ENCODE measurements at places on chromosomes 2 and 18.

GRCh38 chr2:88739985-88740600 lies 48.6 kb downstream of the RPIA start:
- peak; percentile 67 for DNase-seq

DNA sequence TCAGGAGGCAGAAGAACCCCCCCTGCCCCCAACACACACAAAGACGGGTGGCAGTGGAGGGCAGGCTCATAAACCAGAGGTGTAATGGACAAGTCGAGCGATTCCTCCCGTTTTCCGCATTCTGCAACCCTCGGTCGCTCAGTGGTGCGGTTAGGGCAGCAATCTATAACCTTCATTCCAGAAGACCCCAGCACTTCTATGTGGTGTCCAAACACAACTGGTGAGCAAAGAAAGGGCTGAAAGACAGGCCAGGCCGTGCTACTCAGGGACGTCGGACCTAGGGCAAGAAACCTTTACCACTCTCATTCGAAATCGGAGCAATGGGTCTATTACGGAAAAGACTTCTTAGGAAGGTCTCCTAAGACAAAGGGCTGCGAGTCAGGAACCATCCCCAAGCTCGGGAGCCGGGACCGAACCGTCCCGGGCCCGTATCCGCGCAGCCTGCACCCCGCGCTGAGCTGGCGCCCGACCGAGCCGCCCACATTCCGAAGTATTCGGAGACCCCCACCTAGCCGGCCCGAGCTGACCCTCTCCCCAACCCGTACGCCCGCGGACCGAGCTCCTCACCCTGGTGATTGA lies 568 bp downstream of the ARL5A start:
- no peak for DNase-seq

DNA sequence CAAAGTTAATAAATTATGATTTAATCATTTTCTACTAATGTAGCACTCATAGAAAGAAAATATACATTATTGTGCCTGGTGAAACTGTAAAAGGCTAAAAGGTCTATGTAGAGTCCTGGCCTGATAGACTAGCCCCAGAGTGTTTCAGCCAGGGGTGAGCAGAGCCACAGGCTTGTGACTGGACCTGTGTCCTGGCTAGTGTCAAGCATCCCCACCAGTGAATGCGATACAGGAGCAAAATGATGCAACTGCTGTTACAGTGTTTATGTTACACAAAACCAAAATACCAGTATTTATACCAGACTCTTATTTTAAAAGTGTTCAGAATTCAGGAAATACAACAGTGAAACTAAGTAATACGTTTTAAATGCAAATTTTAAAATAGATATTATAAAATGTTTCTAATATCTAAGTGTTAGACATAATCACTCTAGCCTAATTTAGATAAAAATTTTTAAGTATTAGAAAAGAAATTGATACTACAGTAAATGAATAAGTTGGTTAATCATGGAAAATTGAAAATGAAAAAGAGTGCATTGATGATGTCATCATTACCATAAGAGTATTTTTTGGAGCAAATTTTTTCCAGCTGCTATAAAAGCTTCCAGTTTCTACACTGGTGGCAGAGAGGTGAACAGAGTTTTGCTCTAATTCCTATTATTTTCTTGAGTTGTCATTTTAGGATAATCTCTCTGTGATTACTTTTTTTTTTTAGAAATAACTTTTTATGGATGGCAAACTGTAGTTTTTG lies 6.2 kb upstream of the TSPYL6 start:
- DNase-seq: no peak

DNA sequence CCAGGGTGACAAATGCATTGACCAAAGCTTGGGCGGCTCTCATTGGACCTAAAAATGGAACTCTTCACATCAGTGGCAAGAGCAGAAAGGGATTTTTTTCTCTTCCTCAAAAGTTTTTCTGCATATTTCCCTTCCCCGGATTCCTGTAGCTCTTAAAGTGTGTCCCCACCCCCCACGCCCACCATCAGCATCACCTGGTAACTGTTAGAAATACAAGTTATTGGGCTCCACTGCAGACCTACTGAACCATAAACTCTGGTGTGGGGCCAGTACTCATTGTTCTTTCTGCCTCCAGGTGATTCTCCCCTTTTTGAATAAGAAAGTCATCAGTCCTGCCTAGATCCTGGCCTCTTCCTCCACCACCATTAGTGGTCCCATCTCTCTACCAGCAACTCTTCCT lies 1.3 kb upstream of the MYO5B start:
- no peak for DNase-seq

DNA sequence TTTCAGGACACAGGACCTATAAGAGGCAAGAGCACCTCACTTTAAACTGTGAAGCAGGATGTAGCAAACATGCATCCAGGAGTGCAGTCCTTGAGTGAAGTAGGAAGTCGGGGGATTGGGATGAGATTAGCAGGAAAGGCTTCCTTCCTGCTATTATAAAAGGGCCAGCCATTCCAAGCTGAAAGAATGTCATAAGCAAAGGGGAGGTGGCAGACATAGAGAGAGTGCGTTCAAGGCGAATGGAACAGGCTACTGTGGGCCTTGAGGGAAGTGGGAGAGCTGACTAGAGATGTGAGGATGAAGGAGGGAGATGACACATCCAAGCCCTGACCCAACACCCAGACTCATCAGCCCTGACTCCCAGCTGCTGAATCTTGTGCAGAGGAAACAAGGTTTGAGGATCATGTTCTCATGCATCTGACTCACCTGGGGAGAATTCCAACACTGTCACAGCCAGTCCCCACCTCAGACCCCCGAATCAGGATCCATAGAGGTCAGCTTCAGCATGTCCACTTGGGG lies 63.9 kb downstream of the GYPC start:
- DNase-seq: no peak

DNA sequence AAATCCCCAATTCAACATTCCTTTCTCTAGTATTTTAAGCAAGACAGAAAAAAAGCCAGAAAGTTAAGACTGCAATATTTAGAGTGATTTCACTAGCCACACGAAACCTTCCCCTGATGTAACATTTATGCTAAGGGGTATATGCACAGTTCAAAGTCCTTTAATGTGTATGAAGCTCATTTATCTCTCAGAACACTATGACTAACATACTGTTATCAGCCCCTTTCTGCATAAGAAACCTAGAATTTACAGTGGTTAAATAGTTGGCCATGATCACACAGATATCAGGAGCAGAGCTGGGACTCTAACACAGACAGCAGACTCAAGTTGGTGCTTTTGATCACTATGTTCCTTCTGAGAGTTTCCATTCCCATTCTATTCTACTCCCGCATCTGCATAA lies 185.5 kb downstream of the CDH2 start:
- no peak for DNase-seq

GRCh38 chr2:195697681-195698220 lies 40.7 kb downstream of the SLC39A10 start:
- DNase-seq: no peak

GRCh38 chr18:59101830-59102414 lies 37.8 kb upstream of the SEC11C start:
- no peak for DNase-seq

- DNase-seq: no peak
These were observed 129.2 kb downstream of the MTX2 start for GRCh38 chr2:176398243-176399073.

GRCh38 chr18:31598021-31598805 lies 6.5 kb downstream of the TTR start:
- no peak for DNase-seq

DNA sequence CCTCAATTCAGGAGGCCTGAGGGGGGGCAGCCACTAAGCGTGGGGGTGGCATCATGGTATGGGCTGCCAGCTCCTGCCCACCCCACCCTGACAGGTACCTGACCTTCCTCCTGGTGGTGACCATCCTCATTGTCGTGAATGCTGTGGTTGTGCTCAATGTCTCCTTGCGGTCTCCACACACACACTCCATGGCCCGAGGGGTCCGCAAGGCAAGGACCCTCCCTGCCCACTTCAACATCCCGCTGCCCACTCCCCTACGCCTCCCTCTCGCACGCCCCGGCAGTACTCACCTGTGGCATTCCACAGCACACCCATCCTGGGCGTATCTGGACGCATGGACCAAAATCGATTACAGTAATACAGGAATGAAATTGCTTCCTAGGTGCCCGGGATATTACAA lies 4.0 kb downstream of the CHRNG start:
- DNase-seq: no peak

GRCh38 chr2:187075199-187075635 lies 226.2 kb upstream of the ZSWIM2 start:
- no peak for DNase-seq

- DNase-seq: no peak
These were observed 12.4 kb upstream of the SCG2 start for GRCh38 chr2:223614534-223614933.

DNA sequence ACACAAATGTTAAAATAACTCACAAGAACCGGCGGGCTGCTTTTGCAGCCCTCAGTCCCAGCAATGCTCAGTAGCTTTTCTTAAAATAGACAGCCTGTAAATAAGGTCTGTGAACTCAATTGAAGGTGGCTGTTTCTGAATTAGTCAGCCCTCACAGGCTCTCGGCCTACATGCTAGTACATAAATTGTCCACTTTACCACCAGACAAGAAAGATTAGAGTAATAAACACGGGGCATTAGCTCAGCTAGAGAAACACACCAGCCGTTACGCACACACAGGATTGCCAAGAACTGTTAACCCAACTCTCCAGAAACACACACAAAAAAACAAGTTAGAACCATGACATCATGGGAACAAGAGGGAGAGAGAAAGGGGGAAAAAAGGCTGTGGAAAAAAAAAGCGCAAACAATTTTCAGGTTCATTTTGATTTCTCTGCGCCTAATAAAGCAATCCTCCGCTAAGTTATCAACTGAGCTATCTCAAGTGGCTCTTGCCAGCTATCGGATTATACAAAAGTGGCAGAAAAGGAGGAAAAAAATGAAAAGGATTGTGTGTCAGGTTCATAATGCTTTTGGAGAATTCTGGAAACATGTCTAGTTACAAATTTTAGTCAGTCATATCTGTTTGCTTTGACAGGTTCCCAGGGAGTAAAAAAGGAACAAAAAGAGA lies 89.1 kb downstream of the ZEB2 start:
- peak; percentile 83 for DNase-seq

Data from pons (tissue), 1 donor.